Right renal pelvis (tissue), 4 donors: ENCODE measurements at places on chromosomes 2 and 18. TPM values are rescaled to one million over a fixed set of nuclear protein-coding genes. Genes with fewer than 3 reads are reported as not detected.

The MAB21L4 gene
- polyA plus RNA-seq = 1.4 TPM

GRCh38 chr2:30282081-30282480 lies 50.7 kb downstream of the LBH start:
- DNase-seq = no peak

The OR6B2 gene
- not detected for polyA plus RNA-seq

- DNase-seq = no peak
Observed at GRCh38 chr18:55244546-55244945, 285.3 kb upstream of the CCDC68 start.

DNA sequence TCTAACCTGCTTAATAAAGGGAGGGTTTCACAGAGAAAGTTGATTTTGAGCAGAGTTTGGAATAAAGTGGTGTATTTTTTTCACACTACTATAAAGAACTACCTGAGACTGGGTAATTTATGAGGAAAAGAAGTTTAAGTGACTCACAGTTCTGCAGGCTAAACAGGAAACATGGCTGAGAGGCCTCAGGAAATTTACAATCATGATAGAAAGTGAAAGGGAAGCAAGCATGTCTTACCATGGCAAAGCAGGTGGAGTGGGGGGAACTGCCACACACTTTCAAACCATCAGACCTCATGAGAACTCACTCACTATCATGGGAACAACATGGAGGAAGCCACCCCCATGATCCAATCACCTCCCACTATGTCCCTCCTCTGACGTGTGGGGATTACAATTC lies 546.7 kb downstream of the EPHA4 start:
- DNase-seq = no peak

The LIPG gene
- polyA plus RNA-seq = 62.6 TPM

DNA sequence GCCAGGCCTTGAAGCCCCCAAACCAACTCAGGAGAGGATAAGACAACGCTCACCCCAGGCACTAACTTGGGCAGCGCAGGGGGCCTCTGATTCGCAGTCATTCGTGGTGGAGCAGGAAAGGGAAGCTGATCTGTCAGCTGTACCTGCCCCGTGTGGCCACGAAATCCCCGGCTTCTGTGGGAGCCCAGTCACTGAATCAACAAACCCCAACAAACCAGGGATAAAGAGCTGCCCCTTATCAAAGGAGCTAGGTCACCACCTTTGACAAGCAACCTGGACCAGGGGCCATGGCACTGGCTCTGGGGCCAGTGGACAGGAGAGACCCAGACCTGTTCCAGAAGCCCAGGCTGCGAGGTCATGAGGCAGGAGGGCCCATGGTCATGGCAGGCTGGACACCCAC lies 14.5 kb downstream of the SDC1 start:
- no peak for DNase-seq

DNA sequence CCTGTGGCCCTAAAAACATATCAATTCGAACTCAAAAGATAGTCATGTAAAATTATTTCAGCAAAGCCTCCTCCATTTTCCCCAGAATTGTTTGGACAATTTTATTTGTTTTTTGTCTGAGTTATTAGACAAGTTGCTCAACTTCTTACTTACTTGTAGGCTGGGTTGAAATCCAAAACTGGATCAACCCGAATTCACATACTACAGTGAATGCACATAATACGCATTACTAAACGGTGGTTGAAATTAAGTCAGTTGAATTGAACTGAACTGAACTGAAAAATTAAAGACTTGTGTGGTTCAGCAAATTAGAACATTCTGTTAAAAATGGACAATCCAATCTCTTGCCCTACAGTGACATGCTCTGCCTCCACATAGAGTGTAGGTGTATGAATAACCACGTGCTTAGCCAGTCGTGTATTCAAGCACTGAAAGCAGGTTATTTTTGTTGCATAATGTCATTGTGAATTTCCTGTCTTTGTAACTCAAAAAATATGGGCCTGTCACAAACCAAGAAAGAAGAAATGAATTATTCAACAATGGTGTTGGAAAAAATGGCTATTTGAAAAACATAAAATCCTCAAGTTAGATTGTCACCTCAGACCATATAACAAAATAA lies 441.0 kb downstream of the TXNL1 start:
- DNase-seq = no peak

DNA sequence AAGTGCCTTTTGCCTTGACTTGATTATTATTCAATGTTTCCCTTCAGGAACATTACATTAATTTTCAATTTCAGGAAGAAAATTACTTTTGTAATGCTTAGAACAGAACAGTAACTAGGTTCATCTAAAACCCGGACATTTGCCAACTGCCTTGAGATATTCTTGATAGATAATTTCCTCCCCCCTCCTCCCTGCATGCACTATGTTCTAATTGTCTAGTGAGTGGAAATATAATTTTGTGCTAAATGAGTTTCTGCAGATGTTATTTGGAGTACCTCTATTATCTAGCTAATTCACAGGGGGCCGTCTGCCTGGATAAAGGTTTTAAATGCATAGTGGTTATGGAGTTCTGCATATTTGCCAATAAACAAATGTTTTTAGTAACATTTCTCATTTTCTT lies 200.3 kb upstream of the SLC39A10 start:
- DNase-seq = no peak

DNA sequence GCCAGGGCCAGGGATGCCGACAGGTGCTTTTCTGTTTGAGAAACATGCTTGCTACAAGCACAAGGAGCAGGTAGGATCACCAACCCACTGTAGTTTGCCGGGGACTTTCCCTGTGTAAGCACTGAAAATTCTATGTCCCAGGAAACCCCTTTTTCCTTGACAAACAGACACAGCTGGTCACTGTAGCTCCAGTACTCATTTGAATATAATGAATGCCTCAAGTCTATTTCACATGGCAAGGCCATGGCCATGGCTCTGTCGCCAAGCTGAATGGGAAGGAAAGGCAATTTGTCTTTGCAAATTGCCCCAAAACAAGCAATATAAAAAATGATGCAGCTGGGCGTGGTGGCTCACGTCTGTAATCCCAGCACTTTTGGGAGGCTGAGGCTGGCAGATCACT lies 49.6 kb upstream of the IGFBP2 start:
- DNase-seq = no peak

DNA sequence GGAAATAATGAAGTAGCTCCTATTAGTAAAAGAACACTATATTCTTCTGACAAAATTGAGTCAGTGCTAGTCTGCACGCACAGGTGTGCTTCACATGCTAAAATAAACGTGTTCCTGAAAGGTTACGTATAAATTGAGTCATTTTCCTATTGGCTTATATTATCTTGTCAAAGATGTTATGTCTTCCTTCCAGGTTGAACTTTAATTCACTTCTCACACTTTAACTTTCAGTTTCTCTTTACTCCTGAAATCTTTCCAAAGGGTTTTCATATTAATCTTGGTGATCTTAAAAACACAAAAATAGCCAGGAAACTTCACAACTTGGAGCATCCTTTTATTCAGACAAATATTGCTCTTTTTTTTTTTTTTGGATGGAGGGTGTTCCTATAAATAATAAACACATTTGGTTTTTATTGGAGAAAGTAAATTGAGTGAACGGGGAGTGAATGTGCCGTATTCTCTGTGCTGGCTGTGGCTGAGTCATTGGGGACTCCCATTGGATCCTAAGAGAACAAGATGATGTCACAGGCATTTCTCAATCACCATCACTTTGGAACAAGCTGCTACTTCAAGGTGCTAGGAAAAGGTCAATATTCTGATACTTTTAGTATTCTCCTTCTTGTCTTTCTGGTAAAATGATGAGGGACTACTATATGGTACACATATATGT lies 150.2 kb upstream of the SPATS2L start:
- DNase-seq = no peak

- DNase-seq = no peak
Observed at GRCh38 chr2:240365971-240366471, 69.4 kb upstream of the GPC1 start.

DNA sequence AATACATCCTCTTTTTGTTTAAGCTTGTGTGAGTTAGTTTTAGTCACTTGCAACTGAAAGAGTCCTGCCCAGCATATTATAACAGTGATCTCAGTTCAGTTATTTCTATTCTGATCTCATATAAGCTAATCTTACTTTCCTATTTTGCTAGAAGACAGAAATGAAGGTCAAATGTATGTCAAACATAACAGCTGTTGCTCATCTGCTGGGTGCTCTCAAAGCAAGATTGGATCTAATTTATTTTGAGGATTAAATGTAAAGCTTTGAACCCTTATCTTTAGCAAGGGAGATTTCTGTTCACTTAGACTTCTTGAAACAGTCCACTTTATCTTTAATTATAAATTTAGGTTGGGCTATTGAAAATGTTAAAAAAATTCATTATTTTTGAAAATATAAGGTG lies 31.2 kb downstream of the CRYGD start:
- DNase-seq = no peak

GRCh38 chr2:211944572-211944971 lies 594.0 kb downstream of the ERBB4 start:
- no peak for DNase-seq

DNA sequence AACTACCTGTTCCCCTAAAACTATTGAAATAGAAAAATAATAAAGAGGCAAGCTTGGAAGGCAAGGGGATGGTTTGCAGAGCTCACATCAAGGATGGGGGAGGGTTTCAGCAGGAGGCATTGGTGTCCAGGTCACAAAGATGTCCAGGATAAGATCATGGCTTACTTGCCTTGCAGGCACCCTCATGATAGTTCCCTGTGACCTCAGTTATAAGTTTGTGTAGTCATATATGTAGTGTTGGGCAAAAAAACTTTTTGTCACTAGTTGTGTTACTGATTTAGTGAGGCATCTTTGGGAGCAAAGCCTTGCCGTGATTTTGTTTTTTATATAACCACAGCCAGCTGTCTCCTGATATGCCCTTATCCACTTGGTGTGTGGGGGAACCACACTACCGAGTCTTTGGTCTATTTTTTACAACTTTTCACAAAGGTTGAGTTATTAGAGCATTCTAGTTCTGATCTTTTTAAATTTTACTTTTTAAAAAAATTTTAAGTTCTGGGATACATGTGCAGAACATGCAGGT lies 53.3 kb downstream of the IL1R2 start:
- no peak for DNase-seq

- DNase-seq = no peak
Observed at GRCh38 chr2:48934807-48935206, 179.3 kb upstream of the LHCGR start.

- DNase-seq = no peak
Observed at GRCh38 chr2:13056259-13056843, 339.6 kb downstream of the TRIB2 start.

GRCh38 chr18:75728621-75729020 lies 301.1 kb upstream of the SMIM21 start:
- no peak for DNase-seq

DNA sequence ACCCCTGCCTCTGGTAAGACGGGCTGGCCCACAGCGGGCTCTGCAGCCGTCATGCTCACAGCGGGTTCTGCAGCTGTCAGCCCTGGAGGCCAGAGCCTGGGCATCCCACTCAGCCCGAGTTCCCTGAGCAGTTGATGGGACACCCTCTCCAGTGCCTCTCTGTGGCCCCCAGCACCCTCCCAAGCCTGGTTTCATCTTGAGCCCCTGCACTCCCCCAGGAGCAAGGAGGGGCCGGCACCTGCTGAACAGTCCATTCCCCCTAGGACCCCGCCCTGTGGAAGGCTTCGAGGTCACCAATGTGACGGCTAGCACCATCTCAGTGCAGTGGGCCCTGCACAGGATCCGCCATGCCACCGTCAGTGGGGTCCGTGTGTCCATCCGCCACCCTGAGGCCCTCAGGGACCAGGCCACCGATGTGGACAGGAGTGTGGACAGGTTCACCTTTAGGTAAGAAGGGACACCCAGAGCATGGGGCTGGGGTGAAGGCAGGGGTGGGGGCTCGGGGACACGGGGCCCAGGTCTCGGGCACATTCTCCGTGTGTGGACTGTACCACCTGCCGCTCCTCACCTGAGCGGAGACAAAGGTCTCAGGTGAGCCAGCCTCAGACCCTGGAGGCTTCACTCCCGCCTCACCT lies 34.5 kb downstream of the MTERF4 start:
- no peak for DNase-seq

The MTIF2 gene
- polyA plus RNA-seq = 42.1 TPM

GRCh38 chr2:21041943-21042707 lies 1.7 kb downstream of the APOB start:
- DNase-seq = no peak

DNA sequence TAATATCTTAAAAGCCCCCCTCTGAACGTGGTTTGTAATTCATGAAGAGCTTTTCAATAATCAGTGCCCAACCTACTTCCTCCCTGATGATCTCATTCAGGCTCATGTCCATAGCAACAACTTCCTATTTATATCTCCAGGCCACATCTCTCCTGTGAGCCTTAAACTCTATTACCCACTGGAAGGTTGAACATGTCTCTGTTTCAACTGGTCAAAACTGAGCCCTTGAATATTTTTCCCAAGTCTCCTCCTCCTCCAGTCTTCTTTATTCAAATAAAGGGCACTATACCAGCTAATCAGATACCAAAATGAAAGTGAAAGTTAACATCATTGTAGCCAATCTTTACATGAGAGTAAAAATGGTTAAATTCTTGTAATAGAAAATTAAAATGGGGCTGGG lies 63.7 kb upstream of the ITGA4 start:
- DNase-seq = no peak

DNA sequence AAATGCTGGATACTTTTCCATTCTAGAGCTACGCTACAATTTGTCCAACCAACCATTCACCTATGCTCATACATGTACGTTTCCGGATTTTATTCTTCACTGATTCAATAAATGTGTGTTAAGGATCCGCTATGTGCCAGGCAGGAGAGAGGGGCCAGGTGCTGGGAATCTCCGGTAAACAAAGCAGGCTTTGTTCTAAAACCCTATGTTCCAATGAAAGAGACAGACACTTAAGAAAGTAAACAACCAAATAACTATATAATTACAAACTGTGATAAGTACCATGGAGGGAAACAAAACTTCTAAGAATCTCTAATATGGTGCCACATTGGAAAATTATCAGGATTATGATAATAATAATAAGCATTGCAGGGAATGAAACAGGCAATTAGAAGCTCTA lies 22.2 kb upstream of the POMC start:
- DNase-seq = no peak

The ZNF892 gene
- 4.8 TPM for polyA plus RNA-seq

DNA sequence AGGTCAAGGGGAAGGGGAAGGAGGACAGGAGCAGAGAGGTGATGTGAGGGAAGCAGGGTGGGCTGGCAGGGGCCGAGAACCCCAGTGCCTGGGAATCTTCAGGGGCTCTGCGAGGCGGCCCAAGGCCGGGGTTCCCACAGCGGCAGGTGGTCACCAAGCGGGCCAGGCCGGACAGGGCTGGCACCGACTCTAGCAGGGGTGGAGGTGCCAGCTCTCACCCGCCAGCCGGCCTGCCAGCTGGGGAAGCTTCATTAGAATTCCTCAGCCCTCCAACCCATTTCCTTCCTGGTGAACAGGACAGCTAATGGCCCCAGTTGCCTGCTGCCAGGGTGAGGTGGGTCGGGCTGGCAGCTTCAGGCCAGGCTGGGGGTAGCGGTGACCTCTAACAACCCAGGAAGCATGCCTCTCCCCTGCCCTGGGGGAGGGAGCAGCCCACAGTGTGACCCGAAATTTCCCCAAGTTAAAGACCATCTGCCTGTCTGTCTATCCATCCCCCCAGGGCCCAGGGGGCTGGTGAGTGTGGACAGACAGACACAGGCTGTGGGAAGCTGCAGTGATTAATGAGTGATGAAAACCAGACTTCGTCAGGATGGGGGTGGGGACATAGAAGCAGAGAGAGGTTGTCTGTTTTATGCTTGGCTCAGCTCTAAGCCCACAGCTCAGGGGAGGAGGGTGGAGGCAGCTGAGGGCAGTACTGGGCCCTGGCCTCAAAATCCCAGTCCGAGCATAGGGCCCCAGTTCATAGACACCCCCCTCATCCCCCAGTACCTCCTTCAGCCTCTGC lies 144.1 kb downstream of the ZFP36L2 start:
- DNase-seq = no peak

- DNase-seq = no peak
Observed at GRCh38 chr2:109408043-109408335, 205.8 kb downstream of the SEPTIN10 start.

The PXDN gene
- 168 TPM for polyA plus RNA-seq
